ENCODE measurements at places on chromosomes 2 and 18. TPM values are rescaled to one million over a fixed set of nuclear protein-coding genes. Genes with fewer than 3 reads are reported as not detected.

Gene MOB1A
- 51.8 TPM for total RNA-seq

- DNase-seq = no peak
Observed at GRCh38 chr2:120269076-120269744, 16.6 kb downstream of the RALB start.

DNA sequence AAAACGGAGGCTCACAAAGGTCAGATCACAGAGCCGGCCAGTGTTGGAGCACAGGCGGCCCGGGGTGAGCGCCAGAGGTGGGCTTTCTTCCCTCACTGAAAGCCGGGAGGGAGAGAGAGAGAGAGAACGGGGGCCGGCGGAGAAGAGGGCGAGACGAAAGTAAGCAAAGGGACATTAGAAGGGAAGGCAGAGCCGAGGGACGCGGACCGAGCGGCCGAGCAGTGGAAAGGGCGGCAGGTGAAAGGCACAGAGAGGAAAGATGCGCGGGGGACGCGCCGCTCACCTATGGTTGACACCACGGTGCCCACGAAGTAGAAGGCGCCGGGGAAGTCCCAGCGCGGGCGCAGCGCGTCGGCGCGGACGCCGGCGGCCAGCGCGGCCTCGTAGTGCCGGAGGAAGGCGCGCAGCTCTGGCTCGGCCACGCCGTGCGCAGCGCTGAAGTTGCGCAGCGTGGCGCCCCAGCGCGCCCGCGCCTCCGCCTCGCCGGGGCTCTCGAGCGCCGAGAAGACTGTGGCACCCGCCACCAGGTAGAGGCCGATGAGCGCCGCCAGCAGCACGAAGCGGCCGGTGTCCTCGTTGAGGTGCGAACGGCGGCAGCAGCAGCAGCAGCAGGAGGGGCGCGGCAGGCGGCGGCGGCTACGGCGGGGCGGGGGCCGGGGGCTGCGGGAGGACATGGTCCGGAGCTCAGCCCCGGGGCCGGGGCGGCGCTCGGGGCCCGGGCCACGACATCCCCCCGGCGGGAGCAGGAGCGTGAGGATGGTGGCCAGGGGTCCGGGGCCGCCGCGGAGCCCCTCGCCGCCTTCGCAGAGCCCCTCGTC lies 166.9 kb downstream of the MSH2 start:
- DNase-seq = peak; percentile 60

- no peak for DNase-seq
Observed at GRCh38 chr2:223101340-223102039, 49.5 kb downstream of the KCNE4 start.

GRCh38 chr2:57937456-57937855 lies 109.2 kb upstream of the VRK2 start:
- no peak for DNase-seq

Gene IL36B
- not detected for total RNA-seq

Gene CEBPZ
- 51.4 TPM for total RNA-seq

Gene ALKAL2
- 2.0 TPM for total RNA-seq

DNA sequence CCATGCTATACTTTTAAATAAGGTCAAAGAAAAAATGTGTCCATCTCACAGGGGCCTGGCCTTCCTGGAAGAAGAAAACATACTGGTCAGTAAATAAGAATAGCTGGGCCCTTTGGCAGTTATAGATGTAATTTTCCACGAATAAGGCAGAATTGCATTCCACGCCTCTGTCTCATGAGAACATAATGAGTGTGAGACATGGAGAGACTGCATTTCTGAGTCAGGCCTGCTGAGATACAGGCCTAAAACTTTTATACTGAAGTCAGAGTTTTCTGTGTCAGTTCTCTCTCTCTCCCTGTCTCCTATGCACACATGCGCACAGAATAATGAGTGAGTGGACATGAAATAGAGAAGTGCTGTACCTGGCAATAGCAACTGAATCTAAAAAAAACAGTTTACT lies 20.4 kb upstream of the IL1R1 start:
- DNase-seq = no peak

Gene MC2R
- total RNA-seq = under 0.01 TPM

Gene CNGA3
- 1.2 TPM for total RNA-seq

DNA sequence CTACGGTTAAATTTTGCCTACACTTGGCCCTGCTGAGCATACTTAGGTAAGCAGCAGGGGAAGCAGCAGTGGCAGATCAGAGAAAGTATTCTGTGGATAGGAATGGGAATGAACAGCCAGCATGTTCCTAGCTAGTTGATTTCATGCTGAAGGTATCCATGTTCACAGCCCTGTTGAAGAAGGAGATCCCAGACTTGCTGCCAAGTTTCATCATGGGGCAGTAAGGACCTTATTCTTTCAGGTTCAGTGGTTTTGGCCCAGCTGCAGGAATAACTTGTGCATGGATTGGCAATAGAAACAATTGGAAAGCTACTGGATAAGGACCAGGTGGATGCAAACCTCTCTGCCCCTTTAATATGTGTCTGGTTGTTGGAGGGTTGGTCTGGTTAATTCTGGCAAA lies 98.2 kb upstream of the TMEM178A start:
- no peak for DNase-seq

Gene KIF5C
- total RNA-seq = 388 TPM

Gene ZBTB7C
- total RNA-seq = 1.6 TPM

Gene NLRC4
- 0.41 TPM for total RNA-seq

GRCh38 chr2:29706171-29706720 lies 215.1 kb downstream of the ALK start:
- no peak for DNase-seq

DNA sequence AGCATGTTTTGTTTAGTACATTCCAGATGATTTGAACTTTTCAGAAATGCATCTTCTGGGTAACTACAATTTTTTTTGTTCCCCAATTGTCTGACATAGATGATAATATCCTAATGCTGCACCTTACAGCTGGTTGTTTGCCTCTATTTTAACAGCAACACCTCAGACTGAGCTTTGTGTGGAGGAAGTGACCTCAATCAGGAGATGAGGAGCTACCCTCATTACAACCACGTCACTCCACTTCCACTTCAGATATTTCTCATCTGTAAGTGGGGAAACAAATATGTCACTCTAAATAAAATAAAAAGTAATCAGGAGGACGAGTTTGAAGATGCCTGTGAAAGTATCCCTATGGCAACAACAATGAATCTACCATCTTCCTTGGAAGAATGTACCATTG lies 12.1 kb upstream of the SRSF7 start:
- DNase-seq = no peak

Gene TSPYL6
- total RNA-seq = not detected

Gene REG3A
- not detected for total RNA-seq

Gene GALNT3
- 3.7 TPM for total RNA-seq

Gene ZNF519
- 46.1 TPM for total RNA-seq

DNA sequence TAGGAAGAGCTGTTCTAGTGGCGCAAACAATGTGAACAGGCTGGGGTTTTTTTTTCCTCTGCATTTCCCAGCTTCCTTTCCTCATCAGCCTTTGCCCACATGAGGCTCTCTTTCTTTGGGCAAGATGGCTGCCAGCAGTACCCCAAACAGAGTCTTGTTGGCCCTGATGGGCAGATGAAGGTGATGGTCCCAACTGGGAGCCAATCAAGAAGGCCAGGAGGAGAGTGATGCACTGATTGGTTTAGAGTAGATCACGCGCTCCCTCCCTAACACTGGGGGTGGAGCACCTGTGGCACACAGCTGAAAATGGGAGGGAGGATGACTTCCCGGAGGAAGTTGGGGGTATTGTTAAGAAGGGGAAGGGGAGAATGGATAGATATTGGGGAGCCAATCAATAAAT lies 96.3 kb upstream of the FZD7 start:
- DNase-seq = no peak

- DNase-seq = no peak
Observed at GRCh38 chr2:204585930-204586329, 40.7 kb downstream of the PARD3B start.

Gene MAP2
- 678 TPM for total RNA-seq

DNA sequence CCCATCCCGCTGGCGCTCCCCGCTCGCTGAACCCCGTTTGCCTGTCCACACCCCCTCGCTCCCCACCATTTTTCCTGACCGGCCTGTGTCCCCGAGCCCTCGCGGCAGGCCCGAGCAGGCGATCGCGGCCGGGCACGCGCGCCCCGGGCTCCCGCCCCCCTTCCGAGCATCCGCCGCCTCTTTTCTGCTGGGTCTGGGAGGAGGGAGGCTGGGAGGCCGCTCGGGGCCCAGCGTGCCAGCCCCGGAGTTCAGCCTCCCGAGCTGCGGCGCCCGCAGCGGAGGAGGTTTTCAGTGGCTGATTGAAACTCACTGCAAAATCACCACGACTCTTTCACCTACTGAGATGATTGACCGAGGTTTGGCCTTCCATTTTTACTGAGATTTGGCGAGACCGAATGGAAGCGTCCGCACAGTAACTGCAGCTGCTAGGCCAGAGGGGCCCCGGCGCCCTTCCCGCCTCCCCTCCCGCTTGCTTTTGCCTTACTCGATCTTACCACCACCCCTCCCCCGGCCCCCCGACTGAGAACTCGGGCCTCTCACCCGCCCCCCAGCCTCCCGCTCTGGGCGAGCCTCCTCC lies 4.8 kb downstream of the SOX11 start:
- no peak for DNase-seq

DNA sequence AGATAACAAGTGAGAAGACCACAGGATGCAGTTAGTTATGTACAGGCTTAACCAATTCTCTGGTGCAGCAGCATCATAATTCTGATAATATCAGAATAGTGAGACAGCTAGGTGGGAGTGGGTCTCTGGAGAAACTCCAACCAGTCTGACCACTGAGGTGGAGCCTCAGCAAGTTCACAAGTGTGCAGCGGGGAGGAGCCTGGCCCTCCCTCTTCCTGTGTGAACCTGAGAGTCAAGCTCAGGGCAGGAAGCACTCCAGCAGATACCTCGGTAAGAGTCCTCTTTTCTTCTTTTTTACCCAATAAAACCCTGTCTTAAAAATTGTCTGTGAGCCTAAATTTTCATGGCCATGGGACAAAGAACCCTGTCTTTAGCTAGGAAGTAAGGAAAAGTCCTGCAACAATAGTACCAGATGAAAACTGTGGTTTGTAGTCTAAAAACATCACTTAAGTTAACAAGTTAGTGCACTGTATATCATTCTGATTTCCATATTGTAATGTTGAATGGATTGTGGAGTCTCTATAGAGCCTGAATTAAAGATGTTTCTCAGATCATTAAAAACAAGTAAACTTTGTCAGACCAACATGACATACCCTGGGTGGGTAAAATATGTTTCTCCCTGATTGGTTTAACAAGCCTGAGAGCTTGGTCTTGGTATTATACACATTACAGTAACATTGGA lies 370.8 kb downstream of the TMEM182 start:
- no peak for DNase-seq

Gene FBXO36
- 7.3 TPM for total RNA-seq

- DNase-seq = peak; percentile 65
Observed at GRCh38 chr2:226791056-226791486, 8.5 kb downstream of the IRS1 start.

DNA sequence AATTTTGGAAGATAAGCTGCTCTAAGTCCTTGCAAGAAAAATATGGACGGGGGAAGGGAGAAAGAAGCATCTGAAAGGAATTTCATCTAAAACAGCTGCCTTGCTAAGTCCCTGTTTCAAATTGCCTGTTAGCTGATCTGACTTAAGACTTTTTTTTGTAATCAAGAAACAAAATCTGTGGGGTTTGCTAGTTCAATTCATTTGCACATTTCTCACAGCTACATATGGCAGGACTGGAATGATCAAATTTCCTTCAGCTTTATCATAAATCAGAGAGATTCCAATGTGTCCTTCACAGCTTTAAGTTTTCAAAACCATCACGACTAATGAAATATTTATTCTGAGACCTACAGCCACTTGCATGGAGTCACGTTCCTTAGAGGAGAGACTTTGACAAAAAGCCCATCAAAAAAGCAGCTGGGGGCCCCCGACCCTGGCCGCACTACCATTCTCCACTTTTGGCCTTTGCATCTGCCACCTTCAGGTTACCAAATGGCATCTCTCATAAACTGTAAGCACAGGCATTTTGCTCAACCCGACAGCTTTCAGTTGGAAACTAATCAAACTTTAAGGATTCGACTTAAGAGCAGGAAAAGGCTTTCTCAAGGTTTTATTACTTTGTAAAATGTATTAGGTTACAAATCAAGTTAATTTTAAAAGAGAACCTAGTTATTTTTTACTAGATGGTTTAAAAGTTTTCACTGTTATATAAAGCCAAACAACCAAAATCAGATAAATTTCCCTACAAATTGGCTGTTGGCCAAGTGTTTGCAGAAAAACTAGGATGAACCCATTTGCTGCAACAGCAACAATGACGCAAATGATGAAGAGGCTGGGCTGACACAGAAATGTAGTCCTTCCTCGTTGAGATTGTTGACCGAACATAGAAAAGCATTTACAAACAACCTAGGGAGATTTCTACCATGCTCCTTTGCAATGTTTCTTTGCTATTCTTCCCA lies 100.4 kb upstream of the RND3 start:
- DNase-seq = no peak

Gene SCG2
- 138 TPM for total RNA-seq

Gene RAD51AP2
- total RNA-seq = 0.82 TPM

Gene IKZF2
- 11.0 TPM for total RNA-seq

Gene SPOPL
- 24.1 TPM for total RNA-seq

DNA sequence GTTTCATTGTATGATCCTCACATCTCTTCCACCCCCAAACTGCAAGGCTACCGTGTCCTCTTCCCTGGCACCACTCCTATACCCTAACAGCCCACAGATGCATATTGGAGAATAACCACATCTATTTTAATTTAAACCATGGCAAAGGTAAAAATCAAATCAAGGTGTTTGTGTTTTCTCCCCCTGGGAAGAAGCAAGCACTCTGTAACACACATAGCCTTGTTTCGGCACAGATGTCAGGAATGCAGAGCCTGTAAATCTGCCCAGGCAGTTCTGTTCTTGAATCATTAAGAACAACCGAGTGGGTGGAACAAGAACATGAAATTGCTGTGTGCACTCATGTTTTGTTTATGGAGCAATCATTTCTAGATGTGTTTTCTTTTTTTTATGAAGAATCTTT lies 6.8 kb upstream of the COX7A2L start:
- no peak for DNase-seq

Gene DYSF
- total RNA-seq = 0.82 TPM

- DNase-seq = peak; percentile 44
Observed at GRCh38 chr2:126656431-126657147, 631 bp downstream of the GYPC start.

Gene NR4A2
- total RNA-seq = 15.1 TPM

DNA sequence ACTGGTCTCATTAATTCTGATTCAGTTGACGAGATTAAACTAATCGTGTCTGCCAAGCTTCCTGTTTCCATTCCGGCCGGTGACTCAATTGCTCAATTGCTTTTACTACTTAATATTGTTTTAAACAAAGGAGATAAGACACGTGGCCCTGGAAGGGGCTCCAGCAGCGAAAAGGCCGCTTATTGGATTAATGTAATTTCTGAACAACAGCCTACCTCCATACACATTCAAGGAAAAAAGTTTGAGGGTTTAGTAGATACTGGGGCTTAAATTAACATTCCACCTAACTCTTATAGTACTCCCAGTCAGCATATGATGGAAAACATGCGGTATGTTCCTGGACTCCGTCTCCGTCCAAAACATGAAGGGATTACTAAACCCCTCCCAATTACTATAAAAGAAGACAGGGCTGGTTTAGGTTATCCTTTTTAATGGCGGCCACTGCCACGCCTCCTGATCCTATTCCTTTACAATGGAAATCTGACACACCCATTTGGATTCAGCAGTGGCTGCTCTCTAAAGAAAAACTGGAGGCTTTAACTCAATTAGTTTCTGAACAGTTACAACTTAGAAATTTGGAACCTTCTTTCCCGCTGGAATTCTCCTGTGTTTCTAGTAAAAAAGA lies 27.1 kb downstream of the VPS54 start:
- DNase-seq = no peak

GRCh38 chr18:26696308-26696707 lies 148.0 kb upstream of the KCTD1 start:
- no peak for DNase-seq

Gene KRTCAP3
- total RNA-seq = not detected
